Stimulated activated CD4-positive, alpha-beta T cell treated with anti-CD3 and anti-CD28 coated beads, Interleukin-1b, Interleukin-23, amount 100 ng/mL, for 1 hour (primary cell): ENCODE measurements at places on chromosomes 6 and 20.

DNA sequence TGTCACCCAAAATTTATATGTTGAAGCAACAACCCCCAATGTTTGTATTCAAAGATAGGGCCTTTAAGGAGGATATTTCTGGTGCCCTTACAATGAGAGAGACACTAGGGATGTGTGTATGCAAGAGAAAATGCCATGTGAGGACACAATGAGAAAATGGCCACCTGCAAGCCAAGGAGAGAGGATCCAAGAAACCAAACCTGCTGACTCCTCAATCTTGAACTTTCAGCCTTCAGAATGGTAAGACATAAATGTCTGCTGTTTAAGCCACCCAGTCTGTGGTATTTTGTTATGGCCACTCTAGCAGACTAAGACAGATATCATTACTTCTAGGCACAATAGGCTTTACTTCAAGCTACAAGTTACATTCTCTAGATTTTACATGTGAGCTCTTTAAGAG is 1145.1 kb upstream of the MAP3K7 start:
- no peak for DNase-seq

DNA sequence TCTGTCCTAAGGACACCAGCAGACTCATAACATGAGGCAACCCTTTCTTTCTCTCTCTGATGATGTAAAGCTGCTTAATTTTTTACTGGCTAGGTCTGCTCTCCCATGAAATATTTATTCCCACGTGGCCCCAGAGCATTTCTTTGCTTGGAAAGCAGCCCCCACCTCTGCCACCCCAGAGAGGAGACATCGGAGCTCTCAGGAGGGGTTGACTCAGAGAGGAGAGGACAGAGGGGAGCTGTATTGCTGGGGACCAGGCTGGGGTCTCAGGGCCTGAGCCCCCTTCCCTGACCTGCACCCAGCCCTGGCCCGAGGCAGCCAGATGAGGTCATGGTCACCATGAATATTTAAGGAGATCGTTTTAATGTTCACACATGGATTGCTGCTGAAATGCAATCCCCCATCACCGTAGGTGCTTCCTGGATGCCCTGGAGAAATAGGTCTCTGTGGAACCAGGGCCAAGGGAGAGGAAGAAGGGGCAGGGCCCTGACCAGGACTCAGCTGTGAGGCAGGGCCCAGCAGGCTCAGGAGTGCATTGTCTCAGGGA is 117.5 kb downstream of the DLL1 start:
- no peak for DNase-seq

- DNase-seq = no peak
Measured at GRCh38 chr6:157570752-157571151, 189.8 kb downstream of the ZDHHC14 start.

- no peak for DNase-seq
Measured at GRCh38 chr20:56451056-56451765, 17.2 kb upstream of the RTF2 start.

- peak; percentile 34 for DNase-seq
Measured at GRCh38 chr6:53484476-53485280, 60.2 kb downstream of the GCLC start.

DNA sequence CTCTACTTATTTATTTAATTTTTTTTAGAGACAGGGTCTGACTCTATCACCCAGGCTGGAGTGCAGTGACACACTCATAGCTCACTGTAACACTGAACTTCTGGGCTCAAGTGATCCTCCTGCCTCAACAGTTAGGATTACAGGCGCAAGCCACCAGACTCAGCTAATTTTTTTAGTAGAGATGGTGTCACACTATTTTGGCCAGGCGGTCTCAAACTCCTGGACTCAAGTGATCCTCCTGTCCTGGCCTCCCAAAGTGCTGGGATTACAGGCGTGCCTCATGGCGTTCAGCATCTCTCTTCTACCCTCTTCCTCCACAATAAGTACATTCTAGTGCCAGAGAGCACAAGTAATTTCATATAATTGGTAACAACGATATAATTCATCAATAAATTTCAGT is 5.5 kb downstream of the SSR1 start:
- DNase-seq = no peak

DNA sequence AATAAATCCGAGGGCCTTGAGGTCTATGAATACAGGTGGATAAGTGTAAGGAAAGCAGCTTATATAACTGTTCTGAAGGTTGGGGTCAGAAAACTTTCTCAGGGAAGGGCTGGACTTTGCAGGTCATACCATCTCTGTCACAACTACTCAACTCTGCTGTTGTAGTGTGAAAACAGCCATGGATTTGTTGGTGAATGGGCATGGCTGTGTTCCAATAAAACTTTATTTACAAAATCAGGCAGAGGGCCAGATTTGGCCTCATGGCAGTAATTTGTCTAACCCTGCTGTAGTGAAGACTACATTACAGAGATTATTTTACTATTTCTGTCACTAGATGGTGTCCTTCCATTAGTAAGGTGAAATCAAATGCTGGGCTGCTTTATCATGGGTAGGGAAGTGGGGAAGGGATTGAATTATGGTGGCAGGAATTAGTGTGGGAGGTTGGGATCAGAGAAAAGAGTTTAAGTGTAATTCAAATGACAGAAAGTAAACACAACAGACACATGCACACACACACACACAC is 409.6 kb upstream of the CHD6 start:
- DNase-seq = no peak

DNA sequence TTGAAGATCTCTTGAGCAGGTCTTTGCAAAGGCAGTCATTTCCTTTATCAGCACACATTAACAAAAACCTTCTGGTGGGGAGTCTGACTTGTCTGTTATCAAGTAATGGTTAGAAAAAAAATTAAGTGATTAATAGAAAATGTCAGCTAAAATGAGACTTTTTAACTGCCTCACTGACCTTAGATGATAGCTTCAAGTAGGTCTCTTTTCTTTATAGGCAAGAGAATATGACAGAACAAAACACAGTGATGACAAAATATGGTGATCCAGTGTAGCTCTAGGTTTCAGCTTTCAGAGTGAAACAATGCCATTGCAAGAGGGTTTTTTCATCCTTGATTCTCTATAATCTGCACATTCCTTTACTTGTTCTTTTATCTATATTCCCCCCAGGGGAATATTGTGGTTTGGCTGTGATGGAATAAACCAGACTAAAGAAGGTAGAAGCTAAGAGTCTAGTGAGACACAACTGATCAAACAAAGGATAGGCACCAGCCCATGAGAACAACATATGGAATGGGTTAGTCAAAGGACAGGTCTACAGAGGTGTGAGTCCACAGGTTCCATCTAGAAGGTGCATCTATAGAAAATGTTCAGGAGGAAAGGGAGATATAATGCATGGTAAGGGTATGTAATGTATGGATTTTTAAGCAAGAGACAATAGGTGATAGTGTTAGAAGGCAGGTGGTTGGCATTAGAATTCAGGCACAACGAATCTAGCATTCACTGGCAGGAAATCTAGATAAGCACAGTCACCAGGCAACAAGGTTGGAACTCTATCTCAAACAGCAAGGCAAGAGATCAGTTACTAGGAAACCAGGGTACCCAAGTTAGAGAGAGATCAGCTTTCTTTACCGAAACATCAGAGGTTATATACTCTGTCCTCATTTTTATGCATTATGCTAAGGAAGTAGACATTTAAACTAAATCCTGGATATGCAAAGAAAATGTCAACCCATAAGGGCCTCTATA is 228.9 kb upstream of the SMLR1 start:
- DNase-seq = no peak

DNA sequence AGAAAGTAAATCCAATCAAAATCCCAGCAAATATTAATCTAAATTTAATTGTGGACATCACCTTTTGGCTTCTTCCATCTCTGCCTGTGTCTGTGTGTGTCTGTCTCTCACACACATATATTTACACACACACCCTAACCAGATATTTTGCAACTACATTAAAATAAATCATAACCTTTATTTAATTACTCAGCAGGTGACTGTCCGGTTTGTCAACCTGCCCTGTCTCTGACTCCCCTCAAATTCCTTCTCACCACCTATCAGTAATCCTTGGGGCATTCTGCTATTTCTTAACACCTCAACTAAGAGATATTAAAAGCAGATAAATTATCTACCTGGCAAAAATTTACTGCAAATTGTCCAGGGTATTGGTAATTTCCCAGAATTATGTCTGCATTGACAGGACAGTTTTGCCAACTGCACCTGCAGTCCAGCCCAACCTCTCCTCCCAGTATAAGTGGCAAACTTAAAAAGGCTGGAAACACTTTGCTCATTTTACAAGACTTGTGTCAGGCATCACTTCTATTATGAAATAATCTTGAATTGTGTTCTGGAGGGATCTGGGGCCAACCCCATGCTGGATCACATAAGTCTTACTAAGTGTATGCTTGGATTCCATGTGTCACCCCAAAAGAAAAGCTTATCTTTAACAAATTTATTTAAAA is 216.1 kb downstream of the GMDS start:
- no peak for DNase-seq

GRCh38 chr6:88047510-88048150 is at the start of gene SPACA1:
TSS of gene SPACA1 (plus strand) at chr6:88047841. CDS start at chr6:88047906, 65 bp downstream.
- no peak for DNase-seq

GRCh38 chr20:53312957-53313356 is 280.7 kb downstream of the ZNF217 start:
- no peak for DNase-seq

DNA sequence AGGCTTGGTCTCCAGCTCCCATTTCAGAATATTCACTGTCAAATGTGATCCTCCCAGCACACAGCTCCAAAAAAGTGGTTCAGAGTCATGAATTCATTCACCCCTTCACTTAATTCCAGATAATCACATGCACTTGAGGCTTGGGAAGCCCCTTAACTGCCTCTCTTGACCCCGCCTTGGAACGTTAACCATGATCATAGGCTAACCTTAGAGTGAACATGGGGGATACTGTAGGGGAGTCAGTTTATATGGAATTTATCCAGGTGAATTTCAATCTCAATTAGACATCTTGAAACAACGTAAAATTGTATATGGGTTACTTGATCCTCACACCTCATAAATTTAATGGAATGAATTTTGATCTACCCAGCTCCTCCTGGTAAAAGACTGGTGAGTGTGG is 346.8 kb upstream of the ARID1B start:
- no peak for DNase-seq

GRCh38 chr20:11917663-11918062 is at the start of gene BTBD3:
TSS of gene BTBD3 (plus strand) at chr20:11917893. CDS start at chr20:11918276, 383 bp downstream.
- no peak for DNase-seq

GRCh38 chr6:163094881-163095280 is 319.6 kb upstream of the QKI start:
- no peak for DNase-seq
